ENCODE measurements at places on chromosomes 4 and X.
A peak's percentile ranks its signal among the peaks of the same experiment; 100 is the strongest.

DNA sequence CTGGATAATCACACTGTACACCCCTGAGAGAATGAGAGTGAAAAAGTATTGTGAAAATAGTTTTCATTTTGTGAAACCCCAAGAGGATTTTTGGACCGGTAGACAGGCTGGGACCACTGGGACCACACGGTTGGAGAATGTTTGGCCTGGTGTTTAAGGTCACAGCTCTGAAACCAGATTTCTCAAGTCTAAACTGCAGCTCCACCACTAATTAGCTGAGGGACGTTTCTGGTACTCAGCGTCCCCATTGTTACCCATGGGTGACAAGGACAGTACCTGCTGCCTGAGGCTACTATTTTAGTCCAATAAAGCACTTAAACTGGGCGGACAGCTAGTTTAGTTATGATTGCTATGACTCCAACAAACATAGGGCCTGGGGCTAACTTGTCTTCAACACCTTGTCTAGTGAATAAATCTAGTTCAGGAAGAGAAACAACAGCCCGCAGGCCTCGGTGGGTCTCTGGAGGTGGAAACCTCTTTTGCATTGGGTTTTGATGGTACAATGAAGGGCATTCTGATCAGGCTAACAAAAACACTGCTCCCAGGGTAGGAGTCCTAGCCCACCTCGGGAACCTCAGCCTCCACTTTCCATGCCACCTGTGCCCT lies 509 bp upstream of the USP11 start:
- no peak for DNase-seq

GRCh38 chr4:60657807-60658206 lies 542.3 kb upstream of the ADGRL3 start:
- DNase-seq: no peak

GRCh38 chr4:102687982-102688433 lies 72.8 kb downstream of the MANBA start:
- no peak for DNase-seq

- no peak for DNase-seq
These were observed 183.7 kb upstream of the BCOR start for GRCh38 chrX:40281336-40282005.

- DNase-seq: no peak
These were observed 209.3 kb downstream of the GPC3 start for GRCh38 chrX:133776072-133776471.

DNA sequence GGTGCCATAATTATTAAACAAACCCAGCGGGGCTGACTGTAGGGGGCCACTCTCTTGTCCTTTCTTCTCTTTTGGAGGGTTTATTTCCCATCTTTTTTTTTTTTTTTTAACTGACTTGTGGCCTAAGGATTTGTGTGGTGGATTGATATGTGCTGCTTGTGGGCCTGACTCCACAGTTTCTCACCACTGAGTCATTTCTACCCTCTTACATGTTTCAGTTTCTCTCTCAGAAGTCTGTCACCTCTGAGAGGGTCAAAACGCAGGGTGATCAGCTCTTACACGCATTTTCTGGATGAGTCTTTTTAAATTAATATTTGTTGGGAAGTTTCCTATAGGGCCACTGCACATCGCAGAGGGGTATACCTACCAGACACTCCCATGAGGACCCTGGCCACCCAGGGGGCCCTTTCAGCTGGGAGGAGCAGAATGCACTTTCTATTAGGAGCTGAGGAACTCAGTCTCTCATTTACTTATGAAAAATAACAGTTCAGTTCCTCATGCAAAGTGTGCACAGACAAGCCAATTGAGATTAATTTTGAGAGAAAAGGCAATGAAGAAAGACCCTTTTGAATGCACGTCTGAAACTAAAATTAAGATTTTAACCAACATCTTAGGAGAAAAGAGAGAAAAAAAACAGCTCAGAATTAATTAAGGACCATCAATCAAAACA lies 407.9 kb downstream of the TECRL start:
- DNase-seq: no peak

DNA sequence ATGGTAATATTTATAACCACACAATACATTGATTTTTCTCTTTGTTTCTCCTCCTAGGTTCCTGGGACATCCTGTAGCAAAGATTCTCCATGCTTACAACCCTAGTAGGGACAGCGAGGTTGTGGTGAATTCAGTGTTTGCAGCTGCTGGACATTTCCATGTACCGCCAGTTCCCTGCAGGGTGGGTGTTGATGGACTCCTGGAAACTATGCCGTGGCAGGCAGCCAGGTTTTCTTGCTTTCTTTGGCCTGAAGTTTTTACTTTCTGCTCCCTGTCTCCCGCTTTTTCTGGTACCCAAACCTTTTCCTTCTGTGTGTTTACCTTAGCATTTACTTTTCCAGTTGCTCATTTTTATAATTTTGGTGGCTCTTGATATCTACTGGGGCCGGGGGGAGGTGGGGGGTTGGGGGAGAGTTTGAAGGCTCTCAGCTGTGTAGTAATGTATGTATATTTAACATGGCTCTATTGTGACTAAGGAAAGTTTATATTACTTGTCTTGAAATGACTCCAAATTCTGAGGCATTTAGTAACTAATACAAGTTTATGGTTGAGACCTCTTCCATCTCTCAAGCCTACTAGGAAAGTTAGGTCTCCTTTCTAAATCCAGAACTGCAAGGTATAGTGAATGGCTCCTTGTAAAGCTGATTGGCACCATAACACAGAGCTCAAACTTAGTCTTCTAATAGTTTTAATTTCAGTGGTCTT lies 89.7 kb downstream of the TMEM131L start:
- peak; percentile 87 for DNase-seq

- no peak for DNase-seq
These were observed 67.7 kb upstream of the HS3ST1 start for GRCh38 chr4:11496351-11496829.

- no peak for DNase-seq
These were observed 358.9 kb downstream of the GPAT3 start for GRCh38 chr4:83894831-83895230.

DNA sequence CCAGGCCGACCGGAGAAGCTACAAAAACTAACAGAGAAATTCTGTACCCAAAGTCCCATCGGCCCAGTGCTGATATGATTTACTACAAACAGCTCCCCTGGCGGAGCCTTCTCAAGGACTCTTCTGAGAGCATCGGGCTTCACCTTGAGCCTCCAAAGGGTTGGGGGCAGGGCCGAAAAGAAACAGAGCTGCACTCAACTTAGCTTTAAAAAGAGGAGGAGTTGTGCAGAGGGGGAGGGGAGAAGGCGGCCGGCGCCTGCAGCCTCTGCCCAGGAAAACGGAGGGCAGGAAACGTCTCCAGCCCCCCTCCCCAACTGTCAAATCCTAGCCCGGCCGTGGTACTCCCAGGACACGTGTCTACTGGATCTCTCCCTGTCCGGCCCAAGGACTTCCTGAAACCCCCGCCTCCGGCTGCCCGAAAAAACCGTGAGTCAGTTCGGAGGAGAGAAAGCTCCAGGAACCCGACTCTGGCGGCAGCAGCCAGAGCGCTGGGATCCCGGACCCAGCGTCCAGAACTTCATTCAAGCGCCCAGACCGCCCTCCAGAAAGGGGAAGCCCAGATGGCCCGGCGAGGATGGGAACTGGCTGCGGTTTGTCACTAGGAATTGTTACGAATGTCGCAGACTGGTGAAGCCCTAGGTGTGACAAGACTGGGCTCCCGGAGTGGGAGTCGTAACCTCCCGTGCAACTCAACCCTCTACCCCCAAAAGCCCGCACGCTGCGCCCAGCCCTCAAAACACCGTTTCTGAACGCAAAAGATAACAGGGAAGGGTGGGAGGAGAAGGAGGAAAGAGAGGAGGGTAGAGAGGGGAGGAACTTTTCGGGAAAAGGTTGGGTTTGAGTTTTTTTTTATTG lies 973 bp downstream of the ADAMTS3 start:
- peak; percentile 84 for DNase-seq

DNA sequence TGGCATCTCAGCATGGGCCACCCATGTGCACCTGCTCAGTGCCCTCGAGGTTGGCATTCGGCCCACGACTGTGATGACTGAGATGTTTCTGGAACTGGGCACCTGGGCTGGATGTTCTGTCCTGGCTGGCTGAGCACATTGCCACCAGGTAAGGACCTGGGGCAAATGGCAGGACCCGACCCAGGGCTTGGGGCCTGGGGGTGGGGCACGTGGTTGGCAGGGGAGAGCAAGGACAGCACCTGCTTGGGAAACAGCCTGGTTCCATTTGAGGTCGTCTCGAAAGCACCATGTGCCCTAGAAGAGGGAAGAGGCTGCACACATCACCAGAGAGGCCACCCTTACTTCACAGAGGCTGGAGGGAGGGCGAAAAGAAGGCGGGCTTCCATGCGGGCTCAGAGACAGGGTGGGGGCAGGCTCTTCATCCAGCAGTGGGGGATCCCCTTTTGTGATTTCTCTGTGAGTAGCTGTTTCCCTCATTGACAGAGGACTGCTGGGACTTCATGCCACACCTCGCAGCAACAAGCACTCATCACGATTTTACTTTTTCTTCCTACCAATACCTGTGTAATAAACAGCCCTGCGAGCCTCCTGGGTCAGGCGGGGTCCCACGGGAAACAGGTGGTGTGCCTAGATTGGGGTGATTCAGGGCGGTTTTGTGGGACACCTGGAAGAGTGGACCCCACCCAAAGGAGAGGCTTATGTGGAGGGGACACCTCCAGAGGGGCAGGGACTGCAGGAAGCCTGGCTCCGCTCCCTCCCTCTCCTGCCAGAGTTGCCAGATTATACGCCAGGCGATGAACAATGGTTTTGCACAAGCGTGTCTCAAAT lies 12.0 kb downstream of the TMEM187 start:
- no peak for DNase-seq

DNA sequence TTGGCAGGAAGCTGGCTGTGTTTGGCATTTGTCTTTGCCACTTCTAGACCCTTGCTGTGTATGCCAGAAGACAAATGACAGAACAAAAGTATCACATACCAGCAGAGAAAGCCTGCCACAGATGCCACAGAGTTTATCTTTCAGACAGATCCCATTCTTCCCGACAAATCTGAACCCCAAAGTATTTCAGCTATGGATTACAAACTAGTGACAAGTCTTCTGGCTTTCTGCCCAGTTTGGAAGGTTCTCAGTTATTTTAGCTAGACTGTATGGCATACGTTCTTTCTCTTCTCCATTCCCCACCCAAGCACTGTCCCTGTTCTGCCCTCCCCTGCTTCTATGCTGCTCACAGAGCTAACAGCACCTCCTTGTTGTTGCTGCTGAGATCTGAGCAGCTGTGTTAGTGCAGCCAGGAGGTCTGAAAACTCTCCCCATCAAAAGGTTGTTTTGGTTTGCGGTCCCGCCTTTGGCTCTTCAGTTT lies 236.7 kb downstream of the FRAS1 start:
- no peak for DNase-seq

DNA sequence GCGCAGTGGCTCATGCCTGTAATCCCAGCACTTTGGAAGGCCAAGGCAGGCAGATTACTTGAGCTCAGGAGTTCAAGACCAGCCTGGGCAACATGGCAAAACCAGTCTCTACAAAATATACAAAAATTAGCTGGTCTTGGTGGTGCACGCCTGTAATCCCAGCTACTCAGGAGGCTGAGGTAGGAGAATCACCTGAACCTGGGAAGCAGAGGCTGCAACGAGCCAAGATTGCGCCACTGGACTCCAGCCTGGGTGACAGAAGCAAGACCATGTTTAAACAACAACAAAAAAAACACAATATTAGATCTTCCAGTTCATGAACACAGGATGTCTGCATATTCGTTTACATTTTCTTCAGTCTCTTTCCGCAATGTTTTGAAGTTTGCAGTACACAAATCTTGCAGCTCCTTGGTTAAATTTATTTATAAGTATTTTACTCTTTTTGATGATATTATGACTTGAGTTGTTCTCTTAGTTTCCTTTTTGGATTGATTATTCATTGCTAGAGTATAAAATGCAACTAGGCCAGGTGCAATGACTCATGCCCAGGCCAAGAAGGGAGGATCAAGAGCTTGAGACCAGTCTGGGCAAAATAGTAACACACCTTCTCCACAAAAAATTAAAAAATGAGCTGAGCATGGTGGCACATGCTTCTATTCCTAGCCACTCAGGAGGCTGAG lies 30.4 kb upstream of the ABCG2 start:
- no peak for DNase-seq

GRCh38 chrX:8731559-8732395 lies at the start of gene ANOS1:
Gene ANOS1, minus strand, starts transcription at chrX:8732137. Its CDS starts 101 bp downstream, at chrX:8732036.
- peak; percentile 77 for DNase-seq

GRCh38 chr4:165738571-165738970 lies 134.5 kb upstream of the TLL1 start:
- DNase-seq: no peak

GRCh38 chr4:128709268-128709667 lies 100.2 kb upstream of the JADE1 start:
- no peak for DNase-seq

DNA sequence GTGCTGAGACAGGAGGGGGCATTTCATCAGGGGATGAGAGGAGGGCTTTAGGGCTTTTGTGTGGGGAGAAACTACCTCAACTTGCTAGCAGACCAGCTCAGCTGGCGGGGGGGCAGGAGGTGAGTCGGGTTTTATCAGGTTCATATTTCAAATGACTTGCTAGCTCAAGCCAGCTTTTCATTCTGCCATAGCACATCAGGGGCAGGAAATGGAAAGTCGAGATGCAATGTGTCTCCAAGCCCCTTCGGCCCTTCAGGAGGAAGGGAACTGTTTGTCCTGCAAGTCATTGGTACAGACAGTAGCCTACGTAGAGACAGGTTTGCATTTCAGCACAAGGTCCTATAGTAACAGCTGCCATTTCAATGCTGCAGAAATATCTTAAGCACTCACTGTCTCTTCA lies 194.1 kb downstream of the PTTG2 start:
- no peak for DNase-seq

DNA sequence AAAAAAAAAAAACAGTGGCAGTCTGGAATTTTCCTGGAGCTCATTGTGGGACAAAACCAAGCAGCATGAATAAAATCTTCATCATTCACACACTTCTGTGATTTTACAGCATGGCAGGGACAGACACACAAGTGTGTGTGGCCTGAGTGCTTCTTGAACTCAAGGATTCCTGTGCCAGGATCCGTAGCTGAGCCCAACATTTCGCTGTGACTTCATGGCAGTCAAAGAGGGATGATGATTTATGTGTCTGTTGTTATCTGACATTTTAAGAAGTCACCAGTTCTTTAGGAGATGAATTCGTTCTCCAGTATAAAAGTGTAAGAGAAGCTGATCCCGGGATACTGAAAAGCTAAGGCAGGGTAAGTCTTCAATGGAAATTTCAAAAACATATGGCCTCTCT lies 57.0 kb downstream of the ING2 start:
- DNase-seq: no peak

DNA sequence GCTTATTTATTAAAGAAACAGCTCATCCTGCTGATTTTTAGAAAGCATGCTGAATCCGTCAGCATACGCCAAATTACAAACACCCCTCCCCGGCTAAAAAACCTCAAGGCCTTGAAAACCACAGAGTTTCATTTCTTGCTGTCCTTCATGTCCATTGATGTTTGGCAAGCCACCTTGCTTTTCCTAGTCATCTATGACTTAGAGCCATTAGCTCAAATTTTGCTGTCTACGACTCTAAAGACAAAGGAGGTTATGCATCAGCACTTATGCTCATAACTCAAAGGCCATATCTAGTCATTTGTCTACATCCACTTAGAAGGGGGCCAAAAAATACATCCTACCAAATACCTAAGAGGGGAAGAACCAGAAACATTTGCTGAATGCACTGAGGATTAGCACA lies 925.1 kb downstream of the PCDH7 start:
- DNase-seq: no peak

- DNase-seq: no peak
These were observed 50.8 kb upstream of the TXK start for GRCh38 chr4:48184882-48185281.

Measured in left forelimb (tissue), 1 donor.